ENCODE measurements at places on chromosomes 6 and 20. TPM values are rescaled to one million over a fixed set of nuclear protein-coding genes. Genes with fewer than 3 reads are reported as not detected.

Gene CLVS2
- total RNA-seq = 0.62 TPM

GRCh38 chr20:40506537-40506939 lies 182.5 kb downstream of the MAFB start:
- no peaks in the 10 kb centered on the region for H3K36me3 ChIP-seq
- peaks cover 12% of the 10 kb centered on the region for H3K4me1 ChIP-seq
- DNase-seq = no peak
- peaks cover 22% of the 10 kb centered on the region for H3K27me3 ChIP-seq
- no peak overlapping the region for H3K27ac ChIP-seq
- H3K4me3 ChIP-seq = no peak overlapping the region

Gene PAQR8
- 21.2 TPM for total RNA-seq

- H3K27ac ChIP-seq = peak overlapping the region; percentile 91
- peaks cover 48% of the 10 kb centered on the region for H3K4me1 ChIP-seq
- H3K36me3 ChIP-seq = peaks cover 3% of the 10 kb centered on the region
- H3K27me3 ChIP-seq = no peaks in the 10 kb centered on the region
- DNase-seq = no peak
Observed at GRCh38 chr6:28586324-28586723, 60.6 kb downstream of the GPX5 start.

- peaks cover 14% of the 10 kb centered on the region for H3K4me1 ChIP-seq
- no peaks in the 10 kb centered on the region for H3K27me3 ChIP-seq
- H3K36me3 ChIP-seq = no peaks in the 10 kb centered on the region
- no peak for DNase-seq
- no peak overlapping the region for H3K27ac ChIP-seq
Observed at GRCh38 chr6:138372711-138373463, 4.8 kb upstream of the SMIM28 start.

- H3K27me3 ChIP-seq = no peaks in the 10 kb centered on the region
- no peak overlapping the region for H3K27ac ChIP-seq
- H3K4me1 ChIP-seq = peaks cover 16% of the 10 kb centered on the region
- H3K36me3 ChIP-seq = peaks cover 32% of the 10 kb centered on the region
Observed at GRCh38 chr20:50138479-50139393, 14.8 kb downstream of the PEDS1 start.

Gene MYCT1
- total RNA-seq = not detected

- no peak for DNase-seq
- H3K27ac ChIP-seq = peak overlapping the region; percentile 68
- H3K4me1 ChIP-seq = peaks cover 12% of the 10 kb centered on the region
- H3K4me3 ChIP-seq = peak overlapping the region; percentile 32
Observed at GRCh38 chr20:50320901-50321796, 130.5 kb downstream of the CEBPB start.

GRCh38 chr6:111011360-111012142 lies 29.7 kb downstream of the RPF2 start:
- H3K27me3 ChIP-seq = no peaks in the 10 kb centered on the region
- no peak overlapping the region for H3K27ac ChIP-seq
- H3K4me1 ChIP-seq = peaks cover 10% of the 10 kb centered on the region
- DNase-seq = no peak
- no peak overlapping the region for H3K4me3 ChIP-seq
- peaks cover 32% of the 10 kb centered on the region for H3K36me3 ChIP-seq

DNA sequence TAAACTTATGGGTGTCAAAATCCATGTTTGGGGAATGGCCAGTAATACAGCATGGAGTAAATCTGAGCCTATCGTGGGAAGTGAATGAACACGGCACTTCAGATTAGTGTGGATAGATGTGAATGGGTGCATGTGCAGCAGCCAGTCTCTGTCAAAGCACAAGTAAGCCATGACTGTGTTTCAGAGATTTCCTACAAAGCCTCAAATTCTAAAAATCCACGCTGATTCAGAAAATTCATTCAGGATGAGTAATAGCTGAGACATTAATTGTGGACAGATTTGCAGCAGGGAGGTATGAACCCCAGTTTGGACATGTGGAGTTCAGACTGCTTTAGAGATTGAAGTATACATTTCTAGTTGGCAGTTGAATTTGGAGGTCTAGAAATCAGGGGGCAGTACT lies 115.1 kb downstream of the QKI start:
- no peaks in the 10 kb centered on the region for H3K27me3 ChIP-seq
- peaks cover 2% of the 10 kb centered on the region for H3K36me3 ChIP-seq
- no peak overlapping the region for H3K4me3 ChIP-seq
- H3K27ac ChIP-seq = no peak overlapping the region

GRCh38 chr6:154548130-154548830 lies 37.8 kb upstream of the CNKSR3 start:
- no peak overlapping the region for H3K27ac ChIP-seq
- no peak for DNase-seq
- H3K27me3 ChIP-seq = no peaks in the 10 kb centered on the region
- no peak overlapping the region for H3K4me3 ChIP-seq
- H3K36me3 ChIP-seq = no peaks in the 10 kb centered on the region
- peaks cover 22% of the 10 kb centered on the region for H3K4me1 ChIP-seq

GRCh38 chr6:32852018-32852843 lies 1.3 kb downstream of the TAP1 start:
- H3K36me3 ChIP-seq = peaks cover 10% of the 10 kb centered on the region
- H3K4me1 ChIP-seq = no peaks in the 10 kb centered on the region
- peak overlapping the region; percentile 63 for H3K27ac ChIP-seq
- H3K4me3 ChIP-seq = peak overlapping the region; percentile 98
- no peak for DNase-seq
- H3K27me3 ChIP-seq = peaks cover 91% of the 10 kb centered on the region

- peaks cover 8% of the 10 kb centered on the region for H3K27me3 ChIP-seq
- H3K4me3 ChIP-seq = no peak overlapping the region
- H3K36me3 ChIP-seq = no peaks in the 10 kb centered on the region
- H3K27ac ChIP-seq = no peak overlapping the region
- H3K4me1 ChIP-seq = peaks cover 18% of the 10 kb centered on the region
- no peak for DNase-seq
Observed at GRCh38 chr6:42162384-42162783, 10.8 kb upstream of the GUCA1A start.

- peak; percentile 18 for DNase-seq
- H3K4me1 ChIP-seq = peaks cover 53% of the 10 kb centered on the region
- H3K27me3 ChIP-seq = peaks cover 35% of the 10 kb centered on the region
Observed at GRCh38 chr20:58130156-58130555, 98.3 kb downstream of the ANKRD60 start.

GRCh38 chr6:44453146-44453545 lies 65.6 kb downstream of the CDC5L start:
- H3K36me3 ChIP-seq = peaks cover 14% of the 10 kb centered on the region
- H3K4me3 ChIP-seq = no peak overlapping the region
- H3K4me1 ChIP-seq = peaks cover 4% of the 10 kb centered on the region
- H3K27ac ChIP-seq = no peak overlapping the region

Data from type B pancreatic cell (in vitro differentiated cells).